ENCODE measurements at places on chromosomes 5 and 9.

GRCh38 chr5:153523211-153523610 is 32.7 kb downstream of the GRIA1 start:
- DNase-seq, result no peak

GRCh38 chr9:14466828-14467227 is 152.9 kb upstream of the NFIB start:
- no peak for DNase-seq

GRCh38 chr9:76155361-76155760 is 238.9 kb downstream of the RFK start:
- DNase-seq, result no peak

DNA sequence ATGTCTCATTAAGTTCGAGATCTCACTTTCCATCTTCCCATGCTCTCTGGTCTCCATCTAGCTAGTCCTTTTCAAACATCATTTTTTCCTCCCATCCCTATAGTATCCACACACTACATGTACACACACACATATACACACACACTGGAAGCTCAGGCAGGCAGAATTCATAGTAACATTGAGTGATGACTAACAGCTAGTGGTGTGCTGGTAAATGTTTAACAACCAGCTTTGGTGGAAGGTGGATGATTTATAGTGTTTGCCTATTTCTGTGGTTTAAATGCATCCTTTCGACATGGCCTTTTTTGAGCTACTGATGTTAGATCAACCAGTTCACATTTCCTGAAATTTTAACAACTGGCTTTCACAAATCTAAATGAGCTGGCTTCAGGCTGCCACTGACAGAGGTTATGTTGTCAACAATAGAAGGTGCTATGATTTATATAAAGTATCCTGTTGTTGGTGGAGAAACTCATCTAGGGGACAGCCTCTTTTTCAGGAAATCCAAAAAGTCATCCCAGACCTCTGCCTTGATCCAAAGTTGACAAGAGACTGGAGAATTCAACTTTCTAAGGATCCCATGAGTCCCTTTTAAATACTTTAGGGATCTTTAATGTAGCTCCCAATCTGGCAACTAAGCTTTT is 117.8 kb downstream of the CCDC192 start:
- DNase-seq, result no peak

GRCh38 chr5:123671042-123671441 is 159.1 kb downstream of the CSNK1G3 start:
- DNase-seq, result peak; percentile 16

GRCh38 chr5:69148981-69149675 is 17.8 kb upstream of the CCNB1 start:
- DNase-seq, result no peak

- DNase-seq, result peak; percentile 55
These were observed 24.9 kb downstream of the PCDHGC5 start for GRCh38 chr5:141513627-141514329.

- DNase-seq, result no peak
These were observed 46.6 kb downstream of the CD180 start for GRCh38 chr5:67149951-67150523.

Data from stimulated activated CD8-positive, alpha-beta memory T cell treated with anti-CD3 and anti-CD28 coated beads, Interleukin-7, amount 100 ng/mL, for 48 hours (primary cell).